ENCODE measurements at places on chromosomes 5 and 9.

DNA sequence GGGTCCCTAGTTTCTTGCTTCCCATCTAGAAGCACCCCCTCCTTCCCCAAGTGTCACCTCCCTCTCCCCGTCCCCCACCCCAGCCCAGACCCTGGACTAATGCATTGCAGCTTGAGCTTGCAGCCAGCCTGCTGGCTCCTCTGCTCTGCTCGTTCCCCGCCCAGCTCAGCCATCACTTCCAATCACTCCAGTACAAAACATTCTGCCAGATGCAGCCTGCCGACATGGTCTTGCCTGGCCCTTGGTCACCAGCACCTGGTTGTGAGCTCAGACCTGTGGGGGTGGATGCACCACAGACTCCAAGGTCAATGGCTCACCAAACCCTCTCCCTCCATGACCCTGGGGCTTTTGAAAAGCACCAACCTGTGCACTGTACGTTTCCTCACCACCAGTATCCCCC lies 172.9 kb upstream of the SMIM23 start:
- no peak for DNase-seq

GRCh38 chr9:121654499-121655140 lies 3.2 kb downstream of the DAB2IP start:
- no peak for DNase-seq

DNA sequence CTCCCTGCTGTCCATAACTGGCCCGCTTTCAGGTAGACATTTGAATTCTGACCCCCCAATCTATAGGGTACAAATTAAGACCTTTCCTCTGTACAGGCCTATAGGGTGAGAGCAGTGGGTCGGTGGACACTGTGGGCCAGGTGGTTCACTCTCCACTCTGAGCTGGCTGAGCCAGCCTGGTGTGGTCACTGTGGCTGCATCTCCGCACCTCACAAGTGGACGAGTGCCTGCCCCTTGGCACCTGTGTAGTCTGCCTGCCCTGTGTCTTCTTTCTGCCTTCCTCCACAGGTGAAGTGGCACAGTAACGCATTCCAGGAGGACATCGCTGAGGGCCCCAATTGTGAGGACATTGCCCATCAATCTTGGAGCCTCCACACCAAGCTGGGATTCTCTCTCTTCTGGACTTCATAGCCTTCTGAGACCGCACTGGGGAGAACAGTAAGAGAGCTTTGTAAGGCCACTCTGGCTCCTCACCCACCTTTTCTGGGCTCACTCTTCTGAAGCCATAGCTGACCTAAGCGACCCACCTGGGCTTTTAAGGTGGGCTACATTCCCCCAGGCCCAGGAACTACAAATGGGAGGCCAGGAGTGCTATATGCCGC lies 33.5 kb upstream of the JADE2 start:
- no peak for DNase-seq

GRCh38 chr5:16733331-16734006 lies 116.7 kb upstream of the RETREG1 start:
- DNase-seq = no peak

DNA sequence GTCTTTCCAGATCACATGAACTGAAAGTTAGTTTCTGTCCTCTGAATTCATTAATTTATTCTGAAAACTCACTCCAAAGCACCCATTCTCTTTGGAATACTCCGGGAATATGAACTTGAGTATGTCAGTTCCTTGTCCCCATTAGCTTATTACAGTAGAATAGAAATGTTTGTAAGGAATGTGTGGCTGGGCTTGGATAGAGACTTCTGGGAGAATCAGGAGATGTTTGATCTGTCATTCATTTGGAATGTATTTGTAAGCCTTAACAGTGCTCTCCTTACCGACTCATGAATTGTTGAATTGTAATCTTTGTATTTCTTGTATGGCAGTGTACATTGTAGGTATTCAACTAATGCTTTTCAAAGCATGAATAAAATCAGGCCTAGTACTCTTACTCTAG lies 548.4 kb downstream of the LRRC70 start:
- DNase-seq = no peak

DNA sequence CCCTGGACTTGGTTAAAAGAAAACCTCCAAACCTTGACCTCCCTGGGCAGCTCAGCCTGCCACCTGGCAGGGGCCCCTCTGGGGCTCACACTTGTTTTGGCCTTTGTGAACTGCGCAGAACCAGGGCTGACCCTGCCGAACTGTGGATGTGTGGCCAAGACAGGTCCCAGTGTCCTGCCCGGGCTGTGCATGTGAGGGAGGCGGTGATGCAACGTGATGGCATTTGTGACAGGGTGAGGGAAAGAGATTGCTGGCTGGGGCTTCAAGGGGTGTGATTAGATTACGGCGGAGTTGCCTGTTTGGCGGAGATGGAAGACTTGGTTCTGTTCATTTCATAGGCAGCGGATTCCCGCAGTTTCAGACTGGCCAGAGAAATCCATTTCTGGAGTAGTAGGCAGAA lies 30.4 kb upstream of the NKX2-5 start:
- DNase-seq = no peak

All from stimulated activated CD8-positive, alpha-beta memory T cell treated with anti-CD3 and anti-CD28 coated beads, Interleukin-4, amount 100 ng/mL, for 4 hours (primary cell).